NCI-H510A treated with DMSO at 0.1 percent for 48 hours (cell line): ENCODE measurements at places on chromosomes 3 and 15.

DNA sequence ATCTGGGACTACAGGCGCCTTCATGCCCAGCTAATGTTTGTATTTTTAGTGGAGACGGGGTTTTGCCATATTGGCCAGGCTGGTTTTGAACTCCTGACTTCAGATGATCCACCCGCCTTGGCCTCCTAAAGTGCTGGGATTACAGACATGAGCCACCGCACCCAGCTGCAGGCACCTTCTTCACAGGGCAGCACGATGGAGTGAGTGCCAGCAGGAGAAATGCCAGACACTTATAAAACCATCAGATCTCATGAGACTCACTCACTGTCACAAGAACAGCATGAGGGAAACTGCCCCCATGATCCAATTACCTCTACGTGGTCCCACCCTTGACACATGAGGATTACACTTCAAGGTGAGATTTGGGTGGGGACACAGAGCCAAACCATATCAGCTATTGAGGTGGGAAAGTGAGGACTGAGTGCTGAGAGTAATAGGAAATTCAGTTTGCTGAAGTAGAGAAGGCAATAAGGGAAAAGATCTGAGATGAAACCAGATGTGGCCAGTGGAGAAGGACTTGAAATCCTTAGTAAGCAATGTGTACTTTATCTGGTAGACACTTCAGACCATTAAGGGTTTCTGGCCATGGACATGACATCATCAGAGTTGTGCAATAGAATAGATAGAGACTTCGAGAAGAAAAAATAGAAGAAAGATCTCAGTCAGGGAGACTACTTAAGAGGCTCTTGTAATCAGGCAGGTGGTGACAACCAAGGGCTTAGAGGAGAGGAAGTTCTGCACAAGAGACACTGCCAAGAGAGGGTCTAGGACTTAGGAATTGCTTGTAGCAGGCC, 18.1 kb upstream of the ATP13A5 start:
- no peak for DNase-seq

- DNase-seq: no peak
Measured at GRCh38 chr3:107209302-107209990, 167.8 kb upstream of the CCDC54 start.

- DNase-seq: no peak
Measured at GRCh38 chr15:42033214-42033873, 12.5 kb upstream of the PLA2G4E start.

- DNase-seq: no peak
Measured at GRCh38 chr15:41990691-41991090, 18.3 kb upstream of the EHD4 start.

- DNase-seq: no peak
Measured at GRCh38 chr15:81293728-81294515, 30.0 kb downstream of the STARD5 start.

DNA sequence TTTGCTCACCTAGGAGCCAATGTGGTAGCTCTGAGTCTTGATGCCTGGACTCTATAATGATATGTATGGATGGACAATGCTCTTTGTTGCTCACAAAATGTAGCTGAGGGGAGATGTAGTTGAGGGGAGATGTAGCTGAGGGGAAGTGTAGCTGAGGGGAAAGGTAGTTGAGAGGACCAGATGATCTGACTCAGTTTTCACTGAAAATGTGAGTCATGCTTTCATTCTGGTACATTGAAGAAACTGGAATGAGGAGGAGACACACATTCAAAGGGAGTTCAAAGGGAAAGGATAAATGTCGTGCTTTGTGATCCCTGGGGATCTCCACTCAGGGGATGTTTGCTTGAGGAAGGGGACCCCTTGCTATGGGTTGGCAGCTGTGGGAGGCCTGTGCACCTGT, 302.9 kb upstream of the TRIM42 start:
- DNase-seq: no peak

DNA sequence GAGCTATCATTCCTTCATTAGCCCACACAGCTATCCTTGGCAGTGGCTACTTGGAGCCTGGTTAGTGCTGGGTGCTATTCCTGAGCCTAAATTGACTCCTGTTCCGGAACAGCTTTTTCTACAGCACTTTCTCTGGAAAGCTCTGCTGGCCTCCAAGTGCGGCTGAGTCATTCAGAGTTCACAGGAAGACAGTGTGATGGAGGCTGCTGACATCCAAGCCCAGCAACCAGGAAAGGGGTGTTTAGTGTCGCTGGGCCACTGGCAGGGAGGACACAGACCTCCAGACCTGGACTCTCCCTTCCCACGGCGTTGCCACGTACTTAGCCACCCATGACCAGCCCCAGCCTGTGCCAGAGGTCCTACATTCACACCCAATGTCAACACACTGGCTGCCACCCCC, 28.7 kb downstream of the CACNA2D2 start:
- DNase-seq: no peak

GRCh38 chr15:100199711-100200286, 142.0 kb downstream of the ADAMTS17 start:
- DNase-seq: no peak

GRCh38 chr3:65582012-65582717, 456.6 kb downstream of the MAGI1 start:
- no peak for DNase-seq

DNA sequence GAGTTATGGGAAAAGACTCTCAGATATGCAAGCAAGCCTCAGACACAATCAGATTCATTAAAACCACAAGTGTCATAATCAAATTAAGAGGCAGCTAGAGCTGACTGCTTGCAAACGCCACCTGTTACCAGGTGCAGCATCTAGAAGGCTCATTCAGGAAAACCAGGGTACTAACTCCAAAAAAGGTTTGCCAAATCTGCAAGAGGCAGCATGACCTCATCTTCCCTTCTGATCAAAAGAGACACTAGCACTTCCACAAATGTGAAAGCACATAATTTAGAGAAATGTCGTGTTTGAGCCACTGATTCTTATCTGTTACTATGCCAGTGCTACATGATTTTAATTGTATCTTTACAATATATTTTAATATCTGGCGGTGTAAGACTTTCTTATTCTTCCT, 123.3 kb upstream of the NANOGP8 start:
- no peak for DNase-seq

DNA sequence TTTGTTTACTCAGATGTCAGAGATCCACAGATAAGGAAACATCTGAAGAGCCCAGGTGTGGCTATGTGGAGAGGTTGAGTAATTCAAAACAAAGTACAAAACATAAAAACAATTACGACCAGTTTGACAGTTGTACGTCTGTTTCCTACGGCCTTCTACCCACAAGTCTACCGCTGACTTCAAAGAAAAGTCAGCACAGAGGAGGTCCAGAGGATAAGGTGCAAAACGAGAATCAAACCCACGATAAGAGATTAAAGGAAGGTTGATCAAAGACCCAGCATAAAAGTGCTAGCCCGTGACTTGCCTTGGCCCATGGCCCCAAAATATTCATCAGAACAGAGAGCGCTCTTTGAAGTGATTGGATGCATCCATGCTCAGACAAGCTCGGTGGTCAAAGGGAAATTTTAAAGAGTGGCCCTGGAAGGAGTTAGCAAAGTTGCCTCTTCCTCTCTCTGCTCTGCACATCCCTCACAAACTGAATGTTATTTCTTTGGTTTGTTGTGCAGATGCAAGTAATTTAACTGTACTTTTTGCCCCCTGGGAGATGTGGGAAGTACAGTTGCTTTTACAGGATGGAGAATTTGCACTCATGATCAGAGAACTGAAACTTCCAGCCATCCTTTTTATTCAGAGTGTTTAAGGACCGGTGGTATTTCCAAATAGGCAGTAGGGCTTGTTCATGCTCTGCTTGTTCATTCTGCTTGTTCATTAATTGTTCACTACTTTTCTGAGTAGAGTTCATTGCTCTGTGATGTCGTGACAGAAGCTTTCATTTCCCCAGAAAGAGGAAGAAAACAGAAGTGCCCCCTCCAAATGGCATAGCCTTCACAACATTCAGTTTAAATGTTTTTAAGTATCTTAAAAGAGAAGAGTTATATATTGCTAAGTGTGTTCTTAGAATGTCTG, 31.1 kb downstream of the MME start:
- no peak for DNase-seq

GRCh38 chr3:96478496-96478895, 335.9 kb upstream of the EPHA6 start:
- DNase-seq: no peak
